Amniotic epithelial cell (primary cell): ENCODE measurements at places on chromosomes 5 and 9.

DNA sequence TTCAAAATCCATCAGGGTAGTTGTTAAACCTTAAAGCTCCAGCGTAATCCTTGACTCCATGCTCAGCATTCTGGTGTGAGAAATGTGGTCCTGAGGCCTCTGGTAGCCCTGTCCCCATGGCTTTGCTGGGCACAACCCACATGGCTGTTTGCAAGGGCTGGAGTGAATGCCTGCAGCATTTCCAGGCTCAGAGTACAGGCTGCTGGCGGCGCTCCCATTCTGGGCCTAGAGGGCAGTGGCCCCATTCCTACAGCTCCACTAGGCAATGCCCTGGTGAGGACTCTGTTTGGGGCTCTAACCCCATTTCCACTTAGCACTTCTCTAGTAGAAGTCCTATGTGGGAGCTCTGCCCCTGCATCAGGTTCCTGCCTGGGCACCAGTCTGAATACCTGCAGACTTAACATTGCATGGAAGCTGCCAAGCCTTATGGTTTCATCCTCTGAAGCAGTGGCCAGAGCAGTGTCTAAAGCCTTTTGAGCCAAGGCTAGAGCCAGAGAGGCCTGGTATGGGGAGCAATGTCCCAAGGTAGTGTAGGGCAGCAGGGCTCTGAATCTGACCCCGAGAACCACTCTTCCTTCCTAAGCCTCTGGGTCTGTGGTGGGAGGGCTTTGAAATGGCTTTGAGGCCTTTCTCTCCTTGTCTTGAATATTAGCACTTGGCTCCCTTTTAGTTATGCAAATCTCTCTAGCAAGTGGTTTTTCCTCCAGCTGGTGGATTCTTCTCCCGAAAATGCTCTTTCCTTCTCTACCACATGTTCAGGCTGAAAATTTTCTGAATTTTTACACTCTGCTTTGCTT, 5.8 kb upstream of the ALDH1A1 start:
- DNase-seq = no peak

GRCh38 chr9:103997856-103998370, 96.2 kb upstream of the SMC2 start:
- no peak for DNase-seq

- no peak for DNase-seq
These were observed 200.0 kb downstream of the NR2F1-AS1 start for GRCh38 chr5:93381057-93381456.

DNA sequence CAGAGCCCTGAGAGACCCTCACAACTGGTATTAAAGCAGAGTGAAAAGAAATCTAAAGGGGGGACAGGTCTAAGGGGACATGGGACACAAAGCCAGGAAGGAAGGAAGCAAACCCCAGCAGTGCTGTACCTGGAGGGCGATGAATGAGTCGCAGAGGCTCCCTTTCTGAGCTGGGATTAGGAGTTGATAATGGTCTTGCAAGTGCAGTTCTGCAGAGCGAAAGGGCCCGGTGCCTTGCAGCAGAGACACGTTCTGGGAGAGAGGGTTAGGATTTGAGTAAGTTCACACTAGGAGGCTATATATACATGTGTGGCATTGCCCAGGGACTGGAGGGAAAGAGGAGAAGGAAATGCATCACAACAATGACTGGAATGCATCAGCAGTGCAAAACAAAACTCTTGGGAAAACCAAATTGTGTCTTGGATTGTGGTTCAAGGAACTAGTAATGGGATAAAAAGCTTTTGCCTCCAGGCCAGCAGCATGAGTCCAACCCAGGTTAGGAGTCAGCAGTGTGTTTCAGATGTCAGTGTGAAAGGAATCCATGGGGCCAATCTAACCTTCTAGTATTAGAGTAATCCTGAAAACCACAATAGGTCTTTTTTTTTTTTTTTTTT, 38.8 kb upstream of the LIFR start:
- DNase-seq = peak; percentile 70

DNA sequence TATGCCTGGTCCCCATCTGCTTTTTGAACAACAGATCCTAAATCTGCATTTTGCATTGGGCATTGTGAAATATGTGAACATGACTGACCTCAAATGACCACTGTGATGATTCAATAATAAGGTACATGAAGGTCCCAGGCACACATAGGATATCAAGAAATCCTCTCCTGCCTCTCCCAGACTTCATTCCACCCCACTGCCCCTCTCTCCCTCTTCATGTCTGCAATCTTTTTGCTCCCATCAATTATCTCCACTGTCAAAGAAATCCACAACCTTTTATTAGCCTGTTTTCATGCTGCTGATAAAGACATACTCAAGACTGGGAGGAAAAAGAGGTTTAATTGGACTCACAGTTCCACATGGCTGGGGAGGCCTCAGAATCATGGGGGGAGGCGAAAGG, 476.7 kb downstream of the CTNND2 start:
- no peak for DNase-seq

GRCh38 chr9:86800681-86801080, 146.6 kb downstream of the GAS1 start:
- DNase-seq = no peak

- no peak for DNase-seq
These were observed 224.0 kb downstream of the SPOCK1 start for GRCh38 chr5:137275083-137275482.

- no peak for DNase-seq
These were observed 362.8 kb upstream of the RPS23 start for GRCh38 chr5:82640916-82641315.

GRCh38 chr9:114969269-114969668, 38.9 kb upstream of the TNFSF8 start:
- DNase-seq = no peak

- DNase-seq = peak; percentile 72
These were observed 408.7 kb downstream of the ARHGEF28 start for GRCh38 chr5:74034733-74035132.

GRCh38 chr9:133701321-133701980, 36.7 kb downstream of the SARDH start:
- DNase-seq = no peak

DNA sequence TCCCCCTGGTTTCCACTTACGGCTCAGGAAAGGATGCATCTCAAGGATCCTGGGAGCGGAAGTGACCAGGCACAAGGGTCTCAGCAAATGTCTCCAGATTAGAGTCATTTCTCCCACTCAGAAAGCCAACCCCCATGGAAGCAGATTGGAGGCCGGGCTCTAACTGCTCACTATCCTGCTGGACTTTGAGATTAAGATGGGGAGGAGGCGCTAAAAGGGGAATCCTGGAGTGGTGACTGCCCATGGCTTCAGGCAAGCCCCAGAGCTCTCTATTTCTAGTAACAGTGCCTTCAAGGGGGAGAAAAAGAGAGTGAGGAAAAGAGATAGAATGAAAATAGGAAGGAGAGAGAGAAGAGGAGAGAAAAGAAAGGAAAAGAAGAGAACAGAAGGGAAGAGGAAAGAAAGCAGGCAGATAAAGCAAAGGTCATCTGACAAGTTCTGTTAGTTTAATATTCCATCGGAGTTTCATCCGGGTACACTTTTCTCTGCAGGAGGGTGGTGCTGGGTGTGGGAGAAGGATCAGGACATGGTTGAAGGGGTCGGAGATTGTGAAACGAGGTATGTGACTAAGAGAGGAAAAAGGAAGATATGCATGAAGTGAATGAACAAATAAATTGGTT, at the start of gene AGXT2:
TSS of gene AGXT2 (minus strand) at position 165 of the 620 bp plus-strand sequence. CDS start at position 108, 57 bp downstream.
- no peak for DNase-seq

DNA sequence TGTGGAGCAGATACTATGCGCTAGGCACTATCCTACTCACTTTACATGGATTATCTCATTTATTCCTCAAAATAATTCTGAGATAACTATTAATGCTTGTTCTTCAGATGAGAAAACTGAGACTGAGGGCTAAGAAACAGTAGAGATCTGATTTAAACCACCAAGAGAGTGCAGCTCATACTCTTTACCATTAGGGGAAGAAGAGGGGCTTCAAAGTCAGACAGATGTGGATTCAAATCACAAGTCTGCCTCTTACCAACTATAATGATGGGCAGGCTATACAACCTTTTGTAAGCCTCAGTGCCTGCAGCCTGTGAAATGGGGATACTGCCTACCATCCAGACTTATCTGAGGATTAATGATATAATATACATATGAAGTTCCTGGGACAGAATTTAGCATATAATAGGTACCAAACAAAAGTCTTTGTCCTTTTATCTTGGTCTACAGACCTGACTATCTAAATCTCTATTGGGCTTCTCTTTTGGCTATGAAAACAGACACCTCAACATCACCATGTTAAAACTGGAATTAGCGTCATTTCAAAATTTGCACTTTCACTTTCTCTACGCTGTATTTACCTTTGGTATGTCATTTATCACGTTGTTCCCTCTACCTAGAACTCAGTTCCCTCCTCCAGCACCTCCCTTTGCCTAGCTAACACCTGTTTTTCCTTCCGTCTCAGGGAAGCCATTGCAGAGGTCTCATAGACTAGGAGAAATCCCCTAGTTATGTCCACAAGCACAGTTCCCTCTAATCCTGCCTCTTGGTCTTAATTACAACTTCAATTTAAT, 13.8 kb upstream of the TMEM267 start:
- no peak for DNase-seq

- no peak for DNase-seq
These were observed 12.5 kb downstream of the SH3RF2 start for GRCh38 chr5:145948921-145949320.

GRCh38 chr9:101480386-101480785, 44.8 kb upstream of the ALDOB start:
- no peak for DNase-seq

DNA sequence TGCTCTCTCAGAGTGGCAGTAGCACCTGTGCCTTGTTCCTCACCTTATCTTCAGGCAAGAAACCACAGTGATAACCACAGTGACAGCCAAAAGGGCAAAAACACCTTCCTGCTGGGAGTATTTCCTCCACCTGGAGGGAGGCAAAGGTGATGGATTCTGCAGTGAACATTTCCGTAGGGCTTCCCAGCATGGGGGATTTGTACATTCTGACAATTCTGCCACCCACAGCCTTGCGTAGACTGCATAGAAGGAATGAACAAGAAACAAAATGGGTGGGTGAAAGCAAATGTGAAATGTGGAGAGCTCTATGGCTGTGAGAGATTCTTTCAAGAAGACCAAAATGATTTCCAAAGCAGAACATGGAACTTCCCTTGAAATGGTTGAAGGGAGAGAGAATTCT, 111.4 kb downstream of the ZNF462 start:
- no peak for DNase-seq

GRCh38 chr5:50550993-50551392, 109.9 kb upstream of the EMB start:
- DNase-seq = no peak

- DNase-seq = no peak
These were observed 192.5 kb downstream of the CDK5RAP2 start for GRCh38 chr9:120387257-120388002.

DNA sequence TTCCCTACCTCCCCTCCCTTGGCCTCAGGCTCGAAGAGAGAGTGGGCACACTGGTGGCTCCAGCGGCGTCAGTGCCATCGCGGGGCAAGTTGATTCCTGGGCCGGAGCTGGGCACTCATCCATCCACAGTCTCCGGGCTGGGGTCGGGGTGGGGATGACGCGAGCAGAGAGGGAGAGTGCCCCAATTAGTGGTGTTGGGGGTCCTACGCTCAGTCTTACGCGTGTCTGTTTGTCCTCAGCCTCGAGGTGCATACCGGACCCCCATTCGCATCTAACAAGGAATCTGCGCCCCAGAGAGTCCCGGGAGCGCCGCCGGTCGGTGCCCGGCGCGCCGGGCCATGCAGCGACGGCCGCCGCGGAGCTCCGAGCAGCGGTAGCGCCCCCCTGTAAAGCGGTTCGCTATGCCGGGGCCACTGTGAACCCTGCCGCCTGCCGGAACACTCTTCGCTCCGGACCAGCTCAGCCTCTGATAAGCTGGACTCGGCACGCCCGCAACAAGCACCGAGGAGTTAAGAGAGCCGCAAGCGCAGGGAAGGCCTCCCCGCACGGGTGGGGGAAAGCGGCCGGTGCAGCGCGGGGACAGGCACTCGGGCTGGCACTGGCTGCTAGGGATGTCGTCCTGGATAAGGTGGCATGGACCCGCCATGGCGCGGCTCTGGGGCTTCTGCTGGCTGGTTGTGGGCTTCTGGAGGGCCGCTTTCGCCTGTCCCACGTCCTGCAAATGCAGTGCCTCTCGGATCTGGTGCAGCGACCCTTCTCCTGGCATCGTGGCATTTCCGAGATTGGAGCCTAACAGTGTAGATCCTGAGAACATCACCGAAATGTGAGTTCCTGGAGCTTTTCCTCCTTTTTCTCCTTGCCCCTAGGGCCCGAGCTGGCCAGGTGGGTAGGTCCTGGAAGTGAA, 861 bp downstream of the NTRK2 start:
- DNase-seq = no peak

DNA sequence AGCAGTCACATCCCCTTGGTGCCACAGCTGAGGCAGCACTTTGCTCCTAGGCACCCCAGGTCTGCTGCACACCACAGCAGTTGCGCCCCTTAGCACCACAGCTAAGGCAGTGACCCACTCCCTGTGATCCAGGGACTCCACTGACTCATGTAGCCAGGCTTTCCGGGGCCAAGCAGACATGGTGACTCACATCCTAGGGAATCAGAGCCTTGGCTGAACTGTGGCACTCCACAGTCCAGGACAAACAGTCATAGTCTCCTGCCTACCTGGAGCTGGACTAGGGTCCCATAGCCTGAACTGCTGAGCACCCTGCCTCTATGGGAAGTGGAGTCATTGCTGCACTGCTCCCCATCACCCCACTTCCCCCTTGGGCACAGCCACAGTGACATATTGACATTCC, 338.7 kb downstream of the NPR3 start:
- DNase-seq = peak; percentile 85

DNA sequence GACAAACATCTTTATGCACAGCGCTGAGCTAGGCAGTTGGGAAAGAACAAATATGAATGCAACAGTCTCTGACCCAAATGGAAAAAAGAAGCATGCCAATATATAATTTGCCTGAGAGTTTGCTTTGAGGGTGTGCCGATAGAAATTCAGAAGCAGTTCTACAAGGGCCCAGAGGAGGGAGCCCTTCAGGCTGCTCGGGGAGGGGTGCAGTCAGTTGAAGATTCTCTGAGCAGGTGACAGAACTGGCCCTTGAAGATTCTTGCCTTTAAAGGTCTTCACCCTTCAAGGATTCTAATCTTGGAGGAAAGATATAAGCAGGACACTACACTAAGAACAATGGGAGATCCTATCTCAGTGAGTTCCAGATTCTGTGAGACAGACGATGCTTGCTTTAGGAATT, 3.7 kb upstream of the PAPPA start:
- DNase-seq = peak; percentile 34

DNA sequence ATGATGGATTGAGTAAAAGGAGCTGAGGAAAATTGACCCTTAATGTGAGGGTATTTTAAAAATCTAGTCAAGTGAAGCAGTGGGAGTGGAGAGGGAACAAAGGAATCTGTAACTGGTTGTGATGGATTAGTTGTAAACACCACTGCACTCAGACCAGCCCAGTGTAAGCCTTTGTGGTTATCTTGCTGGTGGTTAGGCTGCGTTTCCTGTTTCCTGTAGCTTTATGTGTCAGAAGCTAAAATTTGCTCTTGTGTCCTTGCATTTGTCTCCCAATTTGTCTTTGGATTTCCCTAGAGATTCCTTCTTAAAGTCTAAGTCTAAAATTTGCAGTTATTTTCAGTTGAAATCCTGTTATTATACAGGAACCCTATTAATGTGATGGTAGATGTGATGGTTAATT, 6.3 kb downstream of the IFNA21 start:
- peak; percentile 58 for DNase-seq

- peak; percentile 41 for DNase-seq
These were observed 382.3 kb downstream of the ACTL7B start for GRCh38 chr9:108473209-108474112.
